Fibroblast of skin of left biceps (primary cell): ENCODE measurements at places on chromosomes 1 and 21.

DNA sequence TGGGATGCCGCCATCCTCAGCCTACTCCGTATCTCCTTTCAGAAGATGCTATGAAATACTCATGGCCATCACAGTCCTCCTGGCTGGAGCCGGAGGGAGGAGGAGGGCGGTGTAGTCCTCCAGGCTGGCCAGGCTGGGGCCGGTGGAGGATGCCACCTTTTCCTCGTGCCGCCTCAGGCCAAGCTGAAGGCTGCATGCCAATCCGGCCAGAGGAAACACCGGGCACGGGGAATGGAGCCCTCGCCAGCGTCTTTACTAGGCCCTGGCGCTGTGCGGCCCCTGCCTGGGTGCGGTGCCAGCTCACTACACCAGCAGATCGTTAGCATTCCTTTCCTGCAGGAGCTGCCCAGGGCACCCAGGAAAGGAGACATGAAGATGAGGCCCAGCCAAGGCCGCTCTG lies 70.1 kb downstream of the CASZ1 start:
- no peak for DNase-seq

DNA sequence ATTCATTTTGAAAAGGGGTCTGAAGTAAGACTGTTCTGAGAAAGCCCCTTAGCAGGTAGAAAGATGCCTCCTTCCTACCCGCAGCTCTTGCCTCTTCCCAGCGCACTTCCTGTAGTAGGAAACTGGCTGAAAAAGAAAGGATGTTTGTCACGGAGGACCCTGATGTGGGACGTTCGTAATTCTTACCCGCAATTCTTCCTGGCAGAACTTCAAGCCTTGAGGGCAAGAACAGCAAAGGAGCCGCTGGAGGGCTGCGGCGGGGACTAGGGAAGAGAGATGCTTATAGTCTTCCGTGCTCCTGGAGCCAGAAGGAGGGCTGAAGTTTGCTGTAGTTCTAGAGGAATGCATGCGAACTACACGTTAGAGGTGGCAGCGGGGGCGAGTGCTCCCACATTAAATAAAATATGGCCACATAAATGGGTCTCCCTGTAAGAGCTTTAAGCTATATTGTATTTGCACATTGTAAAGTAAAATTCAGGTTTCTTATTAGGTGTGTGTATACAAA lies 6.3 kb downstream of the C1orf53 start:
- no peak for DNase-seq

DNA sequence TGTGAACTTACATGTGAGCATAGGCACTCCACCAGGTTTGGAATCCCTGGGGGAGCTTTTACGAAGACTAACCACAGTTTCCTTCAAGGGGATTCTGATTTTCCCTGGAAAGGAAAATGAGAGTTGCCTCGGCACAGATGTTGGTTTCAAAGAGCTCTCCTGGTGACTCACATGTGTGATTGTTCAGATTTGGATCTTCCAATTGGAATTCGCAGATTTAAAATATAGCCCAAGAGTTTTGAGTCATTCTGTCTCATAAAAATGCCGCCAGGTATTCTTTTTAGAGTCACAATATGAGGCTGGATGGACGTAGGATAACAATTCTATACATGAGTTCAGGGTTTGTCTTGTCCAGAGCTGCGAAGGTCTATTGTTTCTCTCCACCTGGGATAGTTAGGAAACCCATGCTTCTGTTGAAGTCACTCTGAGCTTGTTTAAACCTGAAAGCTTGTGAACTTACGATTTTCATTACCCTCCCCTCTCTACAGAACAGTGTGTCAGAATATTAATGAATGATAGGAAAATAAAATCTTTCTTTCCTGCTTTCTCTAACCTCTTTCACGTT lies 64.9 kb downstream of the TGFB2 start:
- peak; percentile 18 for DNase-seq

DNA sequence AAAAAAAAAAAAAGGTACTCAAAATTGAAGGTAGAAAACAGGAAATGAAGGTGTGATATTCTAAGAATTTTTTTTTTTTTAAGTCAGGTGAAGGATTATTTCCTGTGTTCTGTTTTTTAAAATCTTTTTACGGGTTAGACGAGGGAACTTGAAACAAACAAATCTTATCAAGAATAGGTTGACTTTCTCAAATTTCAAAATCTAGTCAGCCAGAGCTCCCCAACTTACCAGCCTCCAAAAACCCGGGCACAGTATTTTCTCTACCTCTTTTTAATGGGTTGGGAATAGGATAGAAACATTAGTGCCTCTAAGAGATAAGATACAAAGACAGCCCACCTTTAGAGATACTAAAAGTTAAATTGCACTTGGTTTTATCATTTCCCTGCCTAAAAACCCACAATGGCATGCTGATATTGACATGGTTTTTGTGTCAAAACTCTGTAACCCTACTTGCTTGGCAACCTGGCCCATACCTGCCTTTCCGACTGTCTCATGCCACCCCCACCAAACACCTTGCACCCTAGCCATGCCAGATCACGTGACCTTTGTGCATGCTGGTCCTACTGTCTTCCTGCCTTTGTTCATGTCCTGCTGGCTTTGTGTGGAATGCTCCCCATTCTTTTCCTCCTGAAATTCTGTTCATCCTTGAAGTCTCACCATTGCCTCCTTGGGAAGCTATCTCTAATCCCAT lies 4.2 kb downstream of the RCAN3 start:
- no peak for DNase-seq

DNA sequence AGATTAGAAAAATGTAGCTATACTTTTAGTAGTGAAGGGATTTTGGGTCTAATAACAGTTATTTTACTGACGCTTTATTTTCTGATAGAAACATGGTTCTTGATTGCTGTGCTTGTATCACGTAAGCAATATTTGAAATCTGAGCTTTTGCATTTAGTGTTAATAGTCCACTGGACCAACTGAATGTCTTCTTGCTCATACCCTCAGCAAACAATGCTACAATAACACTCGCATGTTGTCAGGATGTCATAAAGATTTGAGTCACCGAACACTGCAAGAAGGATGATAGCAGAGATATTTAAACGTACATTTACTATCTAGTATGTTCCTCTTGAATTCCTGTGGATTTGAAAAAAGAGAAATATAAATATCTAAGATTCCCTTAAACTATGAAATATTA lies 7.5 kb downstream of the DYRK1A start:
- no peak for DNase-seq

DNA sequence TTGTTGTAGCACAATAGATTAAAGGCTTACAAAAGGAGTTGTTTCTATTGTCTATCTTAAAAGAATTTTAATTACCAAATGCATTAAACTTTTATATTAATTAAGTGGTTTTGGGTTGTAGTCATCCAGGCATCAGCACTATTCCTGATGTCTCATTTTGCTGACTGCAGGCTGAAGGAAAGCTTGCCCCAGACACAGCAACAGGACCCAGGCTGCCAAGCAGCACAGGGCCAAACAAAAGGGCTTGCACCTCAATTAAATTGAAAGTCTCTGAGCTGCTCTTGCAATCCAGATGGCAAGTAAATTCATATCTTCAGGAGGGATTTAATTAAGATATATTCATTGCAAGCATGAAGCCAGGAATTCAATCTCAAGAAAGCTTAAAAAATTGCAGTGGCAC lies 80.7 kb upstream of the CHODL start:
- DNase-seq: no peak

DNA sequence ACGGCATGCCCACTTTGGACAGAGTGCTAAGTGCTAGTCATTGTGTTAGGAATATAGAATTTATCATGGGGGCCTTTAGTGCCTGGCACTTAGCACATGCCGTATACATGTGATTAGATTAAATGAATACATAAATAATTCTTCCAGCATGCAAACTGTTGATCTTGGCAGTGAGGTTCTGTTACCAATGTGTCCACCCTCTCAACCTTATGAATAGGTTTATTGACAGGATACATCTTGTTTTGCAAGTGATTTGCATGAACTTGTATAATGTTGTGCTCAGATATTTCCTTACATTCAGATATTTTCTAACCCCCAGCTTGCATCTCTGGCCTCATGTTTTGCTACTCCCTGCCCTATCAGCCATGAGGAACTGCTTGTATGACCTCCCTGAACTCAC lies 60.3 kb upstream of the ZNF648 start:
- DNase-seq: no peak

GRCh38 chr1:221605569-221605968 lies 136.3 kb downstream of the DUSP10 start:
- no peak for DNase-seq

DNA sequence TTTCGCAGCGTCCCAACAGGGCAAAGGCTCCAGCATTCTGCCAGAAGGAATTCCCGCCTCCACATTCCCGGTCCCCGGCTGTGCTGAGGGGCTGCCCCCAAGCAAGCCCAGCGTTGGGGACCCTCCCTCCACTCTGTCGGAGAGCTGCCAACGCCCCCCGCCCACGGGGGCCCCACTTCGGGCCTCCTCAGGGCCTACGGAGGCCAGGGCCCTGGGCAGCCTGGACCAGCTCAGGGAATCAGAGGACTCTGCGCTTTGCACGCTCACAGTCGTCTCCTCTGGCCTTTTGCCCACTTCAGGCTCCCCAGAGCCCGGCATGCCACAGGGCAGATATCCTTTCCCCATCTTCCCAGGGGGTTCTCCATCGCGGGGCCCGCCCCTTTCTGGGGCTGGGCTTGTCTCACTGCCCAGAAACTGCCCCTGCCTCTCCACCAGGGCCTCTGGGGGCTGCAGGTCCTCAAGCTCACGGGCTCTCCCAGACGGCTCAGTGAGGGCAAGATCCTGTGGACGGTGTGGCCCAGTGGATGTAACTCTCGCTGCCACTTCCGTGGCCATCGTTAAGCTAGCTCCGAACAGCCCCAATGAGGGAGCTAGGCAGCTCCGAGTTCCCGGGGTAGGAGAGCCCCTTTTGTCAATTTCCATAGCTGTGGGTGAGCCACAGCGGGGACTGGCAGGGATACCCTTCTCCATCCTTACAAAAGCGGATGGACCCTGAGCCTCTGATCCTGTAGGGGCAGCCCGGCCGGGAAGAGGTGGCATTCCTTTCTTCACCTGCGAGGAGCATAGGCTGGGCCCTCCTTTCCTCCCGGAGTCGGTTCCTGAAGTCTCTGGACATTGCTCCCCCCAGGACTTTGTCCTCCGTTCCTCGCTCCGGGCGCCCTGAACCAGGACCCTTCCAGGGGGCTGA lies 2.8 kb downstream of the ITPKB start:
- DNase-seq: no peak
